Stimulated activated CD4-positive, alpha-beta T cell treated with anti-CD3 and anti-CD28 coated beads, TNF-alpha, amount 100 ng/mL, for 4 hours (primary cell): ENCODE measurements at places on chromosomes 5 and 9.

- no peak for DNase-seq
Observed at GRCh38 chr9:7088611-7089010, 330.8 kb downstream of the KDM4C start.

DNA sequence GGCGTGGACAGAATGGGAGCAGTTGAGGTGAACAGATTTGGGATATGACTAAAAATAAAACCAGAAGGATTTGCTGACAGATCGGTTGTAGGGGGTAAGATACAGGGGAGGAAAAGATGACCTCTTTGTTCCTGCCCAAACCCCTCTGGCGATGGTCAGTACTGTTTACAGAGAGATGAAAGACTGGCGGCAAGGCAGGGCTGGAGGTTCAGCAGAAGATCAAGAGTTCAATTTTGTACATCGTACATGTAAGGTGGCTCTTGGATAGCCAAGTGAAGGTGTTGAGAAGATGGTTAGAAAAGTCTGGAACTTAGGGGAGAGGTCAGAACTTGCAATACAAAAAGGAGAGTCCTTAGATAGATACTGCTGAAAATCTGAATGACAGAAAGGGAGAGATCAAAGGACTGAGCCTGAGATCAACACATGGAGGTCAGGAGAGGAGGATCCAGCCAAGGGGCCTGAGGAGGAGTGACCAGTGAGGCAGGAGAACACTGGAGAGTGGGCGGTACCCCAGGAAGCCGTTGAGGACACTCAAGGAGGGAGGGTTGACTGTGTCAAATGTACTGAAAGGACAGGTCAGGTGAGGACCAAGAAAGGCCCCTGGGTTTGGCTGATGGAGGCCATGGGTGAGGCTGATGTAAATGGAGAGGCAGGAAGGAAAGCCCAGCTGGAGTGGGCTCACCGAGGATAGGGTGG is 7.1 kb downstream of the IL4 start:
- DNase-seq = no peak

DNA sequence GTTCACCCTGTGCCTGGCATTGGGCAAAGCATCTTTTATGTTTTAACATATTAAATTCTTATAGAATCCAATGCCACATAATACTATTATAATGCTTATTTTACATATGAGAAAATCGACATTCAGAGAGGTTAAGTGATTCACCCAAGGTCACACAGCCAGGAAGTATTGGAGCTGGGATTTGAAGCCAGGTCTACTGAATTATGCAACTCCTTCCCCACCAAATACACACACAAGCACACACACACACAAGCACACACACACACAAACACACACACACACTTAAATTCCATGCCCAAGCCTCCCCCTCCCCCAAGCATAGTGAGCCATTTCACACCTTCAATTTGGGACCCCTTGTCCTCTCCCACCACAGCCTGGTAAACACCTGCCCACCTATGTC is 37.4 kb downstream of the UBE2QL1 start:
- DNase-seq = no peak

- no peak for DNase-seq
Observed at GRCh38 chr9:73080110-73080694, 71.5 kb upstream of the ANXA1 start.

DNA sequence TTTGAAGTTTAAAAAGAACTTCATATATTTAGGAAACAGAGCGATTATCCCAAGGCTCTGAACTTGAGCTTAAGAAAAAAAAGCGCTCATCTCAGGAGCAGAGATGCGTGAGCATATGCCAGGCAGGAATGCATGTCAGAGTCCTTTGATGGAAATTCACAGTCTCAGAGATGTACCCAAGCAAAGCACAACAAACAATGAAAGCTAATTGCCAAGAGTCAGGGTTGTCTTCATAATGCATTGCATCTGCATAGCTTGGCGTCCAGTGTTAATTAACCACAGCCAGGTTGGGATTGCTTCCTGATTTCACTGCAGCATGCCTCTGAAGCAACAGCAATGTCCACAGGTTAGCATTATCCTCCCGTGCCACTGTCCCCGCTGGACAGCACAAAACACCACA is 907.0 kb upstream of the DMAC1 start:
- no peak for DNase-seq

DNA sequence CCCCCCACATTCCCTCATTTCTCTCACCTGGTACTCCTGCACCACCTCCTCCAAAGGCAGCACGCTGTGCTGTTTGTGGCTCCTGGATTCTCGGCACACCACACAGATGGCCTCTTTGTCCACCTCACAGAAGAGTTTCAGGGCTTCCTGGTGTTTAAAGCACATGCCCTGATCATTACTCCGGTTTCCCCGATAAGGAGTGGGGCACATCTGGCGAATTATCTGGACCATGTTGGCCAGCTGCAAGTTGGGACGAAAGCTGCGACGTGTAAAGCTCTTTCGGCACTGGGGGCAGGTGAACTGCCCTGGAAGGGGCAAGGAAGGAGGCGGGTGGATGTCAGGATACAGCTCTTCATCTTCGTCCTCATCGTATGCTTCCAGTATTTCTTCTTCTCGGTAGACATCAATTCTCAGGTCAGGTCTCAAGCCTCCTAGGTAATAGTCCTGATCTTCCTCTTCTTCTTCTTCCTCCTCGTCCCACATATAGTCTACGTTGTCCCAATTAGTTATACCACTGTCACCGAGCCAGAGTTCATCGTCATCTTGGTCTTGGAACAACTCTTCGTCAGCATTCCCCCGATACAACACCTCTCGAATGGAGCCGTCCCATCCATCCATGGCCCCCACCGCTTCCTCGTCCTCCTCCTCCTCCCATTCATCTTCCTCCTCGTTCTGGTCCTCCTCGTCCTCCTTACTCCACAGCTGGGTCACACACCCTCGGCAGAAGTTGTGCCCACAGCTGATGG is 796 bp downstream of the TRIM52 start:
- DNase-seq = no peak

- DNase-seq = no peak
Observed at GRCh38 chr5:154830219-154830595, 20.2 kb downstream of the FAXDC2 start.

- no peak for DNase-seq
Observed at GRCh38 chr9:119003201-119003611, 366.0 kb downstream of the BRINP1 start.

DNA sequence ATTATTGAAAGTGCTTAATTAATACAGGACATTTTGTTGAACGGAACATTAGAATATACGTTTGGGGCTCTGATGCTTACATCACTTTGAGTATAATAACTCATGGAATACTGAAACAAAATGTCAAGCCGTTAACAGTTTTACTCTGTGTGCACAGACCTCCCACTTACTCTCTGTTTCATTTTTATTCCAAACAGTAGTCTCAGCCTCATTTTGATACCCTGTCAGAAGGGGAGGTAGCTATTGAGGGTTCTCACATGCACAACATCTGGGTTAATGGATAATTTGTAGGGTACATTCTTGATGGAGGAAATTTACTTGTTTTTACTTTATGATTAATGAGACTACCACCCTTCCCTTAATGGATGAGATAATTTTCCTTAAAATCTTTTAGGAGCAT is 59.0 kb downstream of the SCAMP1 start:
- DNase-seq = no peak

DNA sequence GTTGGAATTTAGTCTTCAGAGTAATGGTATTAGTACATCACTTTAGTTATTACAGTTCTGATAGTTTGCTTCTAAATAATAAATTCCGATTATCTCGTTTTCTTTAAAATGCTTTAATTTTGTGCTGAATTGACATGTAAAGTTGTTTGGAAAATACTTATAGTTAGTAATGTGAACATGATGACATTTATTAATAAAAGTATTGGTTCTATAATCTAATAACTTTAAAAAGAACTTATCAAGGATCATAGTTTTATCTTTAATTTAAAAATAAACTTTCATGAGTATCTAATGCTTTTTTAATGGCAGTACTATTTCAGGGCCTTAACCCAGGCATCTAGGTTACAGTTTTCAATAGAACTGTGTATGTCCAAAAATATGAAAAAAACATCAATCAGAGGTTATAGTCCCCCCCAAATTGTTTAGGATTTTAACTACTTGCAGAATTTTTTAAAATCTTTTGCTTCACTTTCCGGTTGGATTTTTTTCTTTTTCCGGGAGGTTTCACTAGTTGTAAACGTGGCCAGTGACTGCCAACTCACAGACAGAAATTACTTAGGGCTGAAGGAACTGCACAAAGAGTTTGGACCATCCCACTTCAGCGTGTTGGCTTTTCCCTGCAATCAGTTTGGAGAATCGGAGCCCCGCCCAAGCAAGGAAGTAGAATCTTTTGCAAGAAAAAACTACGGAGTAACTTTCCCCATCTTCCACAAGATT is 680 bp downstream of the GPX8 start:
- DNase-seq = no peak

GRCh38 chr5:96470785-96471184 is 37.7 kb upstream of the PCSK1 start:
- no peak for DNase-seq

DNA sequence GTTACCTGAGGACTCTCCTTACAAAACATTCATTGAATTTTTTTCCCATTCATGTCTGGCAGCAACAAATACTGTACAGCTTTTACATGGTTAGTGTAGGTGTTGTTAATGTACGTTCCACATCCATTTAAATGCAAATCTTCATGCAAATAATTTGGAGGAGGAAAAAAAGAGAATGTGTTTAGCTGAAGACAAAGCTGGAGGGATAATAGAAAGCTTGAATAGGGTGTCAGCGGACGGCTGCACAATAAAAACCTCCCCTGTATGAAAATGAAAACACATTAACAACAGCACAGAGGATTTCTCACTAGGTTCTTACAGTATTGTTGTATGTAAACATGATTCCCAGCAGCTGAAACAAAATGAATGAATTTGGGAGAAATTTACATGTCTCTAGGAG is 231.5 kb downstream of the ZNF608 start:
- DNase-seq = no peak

DNA sequence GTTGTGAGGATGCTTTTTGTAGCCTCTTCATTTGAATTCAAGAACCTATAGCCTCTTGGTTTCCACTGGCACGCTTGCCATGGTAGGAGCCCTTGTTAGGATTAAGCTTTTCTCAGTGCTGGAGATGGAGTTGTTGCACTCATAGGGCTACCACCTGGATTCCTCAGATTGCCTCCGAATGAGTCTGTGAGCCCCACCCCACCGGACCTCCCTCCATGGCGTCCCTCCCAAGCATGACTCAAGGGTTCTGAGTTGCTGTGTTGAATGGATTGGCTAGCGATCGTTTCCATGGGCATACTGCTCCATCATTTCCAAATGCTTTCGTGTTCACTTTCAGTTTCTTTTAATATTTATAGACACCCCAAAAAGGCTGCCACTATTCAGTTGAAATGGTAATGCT is 69.9 kb downstream of the DAPK1 start:
- DNase-seq = no peak

- DNase-seq = no peak
Observed at GRCh38 chr9:134267881-134268724, 58.2 kb upstream of the RXRA start.

DNA sequence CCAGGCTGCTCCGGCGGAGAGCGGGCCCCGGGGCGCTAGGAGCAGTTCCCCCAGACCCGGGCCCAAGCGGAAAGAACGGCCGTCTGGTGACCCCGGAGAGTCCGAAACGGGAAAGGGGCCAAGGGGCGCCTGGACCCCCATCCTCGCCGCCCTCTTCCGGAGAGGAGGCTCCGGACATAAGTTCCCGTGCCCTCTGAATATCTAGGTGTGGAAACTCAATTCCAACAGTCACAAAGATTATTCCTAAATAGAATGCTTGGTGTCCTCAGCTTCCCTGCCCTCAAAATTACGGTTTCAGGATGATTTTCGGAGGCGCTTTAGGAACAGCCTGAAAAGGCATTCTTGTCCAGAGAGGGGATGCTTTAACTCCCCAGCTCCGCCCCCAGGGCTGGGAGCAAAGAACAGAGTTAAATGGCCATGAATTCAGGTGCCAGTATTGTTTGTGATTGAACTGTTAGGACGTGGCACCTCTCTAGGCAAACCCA is 681 bp upstream of the LHFPL2 start:
- DNase-seq = no peak
